Brain pericyte (primary cell): ENCODE measurements at places on chromosomes 7 and 10.

DNA sequence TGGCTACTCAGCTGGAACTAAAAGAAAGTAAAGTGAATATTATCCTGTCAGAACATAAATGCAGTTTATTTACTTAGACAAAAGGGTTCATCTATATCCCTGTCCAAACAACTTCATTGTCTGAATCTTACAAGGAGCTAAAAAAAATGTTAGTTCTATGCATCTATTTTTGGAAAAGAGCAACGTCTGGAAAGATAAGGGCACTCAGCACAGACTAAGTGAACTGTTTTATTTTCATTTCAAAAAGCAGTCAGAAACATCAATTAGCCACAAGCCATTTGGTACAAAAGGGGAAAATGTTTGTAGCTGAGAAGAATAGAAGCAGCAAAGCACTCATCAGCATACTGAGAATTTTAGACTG, 245.5 kb downstream of the FOXP2 start:
- DNase-seq: no peak

DNA sequence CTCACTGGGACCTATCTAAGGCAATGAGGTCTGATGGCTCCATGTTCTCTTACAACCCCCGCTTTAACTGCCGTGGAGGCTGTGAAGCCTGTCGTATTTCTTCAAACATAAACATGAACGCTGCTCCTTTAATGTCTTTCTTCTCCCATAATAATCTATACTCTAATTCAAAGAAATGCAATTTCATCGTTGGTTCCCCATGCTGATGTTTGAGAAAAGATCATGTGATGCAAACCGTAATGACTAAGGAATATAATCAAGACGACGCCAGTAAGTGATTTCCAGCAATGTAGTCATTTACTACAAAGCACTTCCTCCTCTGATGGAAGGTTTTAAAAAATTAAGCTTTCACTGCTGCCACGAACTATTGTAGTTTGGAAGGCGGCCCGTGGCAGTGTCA, 102.6 kb upstream of the NEBL start:
- DNase-seq: no peak

- DNase-seq: no peak
Observed at GRCh38 chr7:93719546-93719945, 145.0 kb upstream of the CALCR start.

DNA sequence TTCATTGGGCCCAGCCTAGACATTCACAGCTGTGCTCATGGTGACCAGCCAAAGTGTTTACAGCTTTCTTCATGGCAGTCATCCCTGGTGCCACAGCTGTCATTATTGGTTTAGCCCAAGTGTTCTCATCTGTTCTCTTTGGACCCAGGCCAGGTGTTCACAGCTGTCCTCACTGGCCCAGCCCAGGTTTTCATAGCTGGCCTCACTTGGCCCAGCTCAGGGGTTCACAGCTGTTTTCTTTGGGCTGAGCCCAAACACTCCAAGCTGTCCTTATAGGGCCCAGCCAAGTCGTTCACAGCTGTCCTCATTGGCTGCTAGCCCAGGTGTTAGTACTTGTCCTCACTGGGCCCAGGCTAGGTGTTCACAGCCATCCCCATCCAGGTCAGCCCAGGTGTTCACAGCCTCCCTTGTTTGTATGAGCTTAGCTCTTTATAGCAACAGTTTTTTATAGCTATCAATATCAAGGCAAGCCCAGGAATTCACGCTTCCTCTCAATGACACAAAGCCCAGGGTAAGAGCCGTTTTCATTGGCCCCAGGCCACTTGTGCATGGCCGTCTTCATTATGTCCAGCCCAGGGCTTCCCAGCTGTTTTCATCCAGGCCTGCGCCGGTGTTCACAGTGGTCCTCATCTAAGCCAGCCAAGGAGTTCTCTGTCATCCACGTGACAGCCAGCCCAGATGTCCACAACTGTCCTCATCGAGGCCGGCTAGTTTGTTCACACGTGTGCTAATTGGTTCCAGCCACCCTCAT, 11.6 kb downstream of the FRG2B start:
- no peak for DNase-seq

GRCh38 chr10:89566095-89566950, 30.9 kb upstream of the SLC16A12 start:
- no peak for DNase-seq

DNA sequence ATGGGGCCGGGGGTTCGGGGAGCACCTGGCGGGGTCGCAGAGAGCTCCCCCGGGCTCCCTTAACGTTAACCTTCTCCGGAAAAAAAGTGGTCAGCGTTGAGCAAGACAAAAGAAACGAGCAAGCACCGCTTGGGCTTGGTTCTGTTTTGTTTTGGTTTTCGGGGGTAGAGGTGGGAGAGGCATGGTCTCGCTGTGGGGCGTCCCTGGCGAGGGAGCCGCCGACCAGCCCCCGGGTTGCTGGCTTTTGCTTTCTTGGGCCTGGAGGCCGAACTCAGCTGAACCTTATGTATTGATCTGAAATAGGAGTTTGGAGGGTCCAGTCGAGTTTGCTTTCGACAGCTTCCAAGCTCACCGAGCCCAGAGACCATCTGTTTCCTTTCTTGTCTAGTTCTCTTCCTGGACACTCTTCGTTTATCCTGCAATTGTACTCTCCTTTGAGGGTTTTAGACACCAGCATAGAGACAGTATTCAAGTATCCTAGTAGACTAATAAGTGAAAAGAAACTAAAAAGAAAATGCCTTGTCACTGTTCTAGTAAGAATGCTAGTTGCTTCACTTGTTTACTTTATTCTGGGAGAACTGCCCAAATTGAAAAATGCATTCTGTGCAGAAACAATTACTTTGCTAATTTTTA, 980 bp downstream of the FHIP2A start:
- no peak for DNase-seq

- DNase-seq: no peak
Observed at GRCh38 chr7:108839076-108839475, 269.4 kb downstream of the DNAJB9 start.

GRCh38 chr10:114540236-114540635, 117.8 kb downstream of the ABLIM1 start:
- no peak for DNase-seq

- DNase-seq: no peak
Observed at GRCh38 chr7:135147341-135147898, 452 bp upstream of the TMEM140 start.

DNA sequence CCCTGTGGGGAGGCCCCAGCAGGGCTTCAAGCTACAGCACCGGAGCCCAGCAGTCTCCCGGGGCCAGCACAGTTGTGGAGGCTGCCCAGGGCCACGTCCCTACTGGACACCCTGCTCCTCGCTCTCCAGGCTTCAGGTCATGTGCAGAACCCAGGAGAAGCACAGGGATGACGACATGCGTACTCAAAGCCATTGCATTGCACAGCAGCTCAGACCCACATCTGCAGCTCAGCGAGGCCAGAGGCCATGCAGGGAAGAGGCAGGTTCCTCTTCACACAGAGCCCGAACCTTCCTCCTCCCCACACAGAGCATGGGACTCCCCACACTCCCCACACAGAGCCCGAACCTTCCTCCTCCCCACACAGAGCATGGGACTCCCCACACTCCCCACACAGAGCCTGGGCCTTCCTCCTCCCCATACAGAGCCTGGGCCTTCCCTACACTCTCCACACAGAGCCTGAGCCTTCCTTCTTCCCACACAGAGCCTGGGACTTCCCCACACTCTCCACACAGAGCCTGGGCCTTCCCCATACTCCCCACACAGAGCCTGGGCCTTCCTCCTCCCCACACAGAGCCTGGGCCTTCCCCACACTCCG, 12.3 kb downstream of the CFAP46 start:
- DNase-seq: no peak
